ENCODE measurements at places on chromosomes 1 and 21.

- no peak for DNase-seq
Measured at GRCh38 chr1:234244482-234244881, 128.8 kb upstream of the COA6 start.

- no peak for DNase-seq
Measured at GRCh38 chr1:89708751-89709375, 75.9 kb downstream of the LRRC8C start.

DNA sequence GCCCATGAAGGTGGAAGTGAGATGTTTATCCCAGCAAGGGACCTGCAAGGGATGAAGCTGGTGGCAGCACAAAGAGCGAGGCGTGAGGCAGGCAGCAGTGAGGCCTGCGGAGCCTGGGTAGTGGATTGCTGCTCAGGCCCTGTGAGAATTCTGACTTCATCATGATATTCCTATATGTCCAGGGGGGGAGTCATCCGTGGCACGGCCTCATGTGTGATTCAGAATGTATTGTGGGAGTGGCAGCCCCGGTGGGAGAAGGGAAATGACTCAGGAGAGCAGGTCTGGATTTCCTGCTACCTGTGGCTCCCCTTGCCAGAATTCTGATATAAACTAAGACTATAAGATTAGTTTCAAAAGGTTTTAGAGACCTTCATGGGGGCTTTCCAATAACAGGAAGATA lies 240.9 kb downstream of the CAMTA1 start:
- DNase-seq, result no peak

DNA sequence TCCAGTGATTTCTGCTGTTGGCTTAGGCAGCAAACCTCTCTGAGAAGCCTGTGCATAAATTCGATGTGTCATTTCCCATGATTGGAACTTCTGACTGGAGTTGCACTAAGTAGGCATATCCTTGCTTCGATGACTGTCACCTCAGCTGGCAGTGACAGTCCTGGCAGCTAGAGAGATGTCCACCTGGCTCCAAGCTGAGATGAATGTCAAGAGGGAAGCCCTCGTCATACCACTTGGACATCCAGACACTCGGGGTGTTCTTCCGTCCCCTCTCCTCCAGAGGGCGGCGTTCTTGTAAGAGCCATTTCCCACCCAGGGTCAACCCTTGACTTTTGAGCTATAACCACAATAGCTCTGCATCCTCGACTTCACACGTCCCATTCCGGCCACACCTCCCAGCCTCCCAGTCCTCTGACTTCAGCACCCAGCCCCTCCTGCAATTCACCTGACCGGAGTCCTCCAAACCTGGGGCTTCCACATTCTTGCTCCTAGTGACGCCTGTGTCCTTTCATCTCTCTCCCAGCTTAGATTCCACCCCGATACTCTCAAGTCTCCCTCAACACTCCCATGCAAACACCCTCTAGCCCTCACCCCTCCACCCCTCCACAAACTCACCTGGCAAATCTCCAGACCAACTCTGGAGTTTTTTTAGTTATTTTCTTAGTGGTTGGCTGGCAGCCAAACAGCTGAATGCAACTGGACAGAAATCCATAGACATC lies 17.3 kb downstream of the CA6 start:
- DNase-seq, result no peak

- no peak for DNase-seq
Measured at GRCh38 chr1:41377397-41377796, 16.2 kb downstream of the FOXO6 start.
